GM03348 (cell line): ENCODE measurements at places on chromosomes 16 and 17.

DNA sequence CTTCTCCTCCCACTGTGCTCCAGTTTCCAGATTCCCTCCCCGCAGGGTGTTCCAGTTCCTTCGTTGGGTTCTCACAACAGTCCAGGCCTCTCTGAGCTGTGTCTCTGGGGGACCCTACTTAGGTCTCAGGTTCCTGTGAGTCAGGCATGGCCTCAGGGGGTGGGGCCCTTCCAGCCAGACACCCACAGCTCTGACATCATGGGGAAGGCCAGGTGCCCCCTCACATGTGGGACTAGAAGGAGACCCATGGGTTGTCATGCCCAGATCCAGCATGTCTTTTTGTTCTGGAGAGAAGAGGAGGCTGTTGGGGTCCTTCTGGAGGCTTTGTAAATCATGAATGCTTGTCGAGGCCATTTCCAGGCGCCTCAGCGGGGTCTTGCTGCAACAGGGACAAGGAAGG, 32.0 kb upstream of the NDRG4 start:
- DNase-seq, result no peak

DNA sequence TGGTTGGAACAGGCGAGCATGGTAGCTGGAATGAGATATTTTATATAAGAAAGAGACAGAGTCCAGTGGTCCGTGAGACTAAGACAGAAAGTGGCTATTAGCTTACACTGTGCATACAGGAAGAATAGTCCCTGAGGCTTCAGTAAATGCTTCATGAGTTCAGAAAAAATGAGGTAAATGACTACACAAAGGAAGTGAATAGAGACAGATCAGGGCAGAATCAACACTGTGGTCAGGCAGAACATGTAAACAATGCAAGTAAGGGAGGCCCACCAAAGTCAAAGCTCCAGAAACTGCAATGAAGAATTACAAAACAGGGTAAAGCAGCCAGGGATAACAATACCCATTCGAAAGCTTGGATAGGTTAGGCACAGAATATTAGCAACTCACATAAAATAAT, 4.8 kb downstream of the ABCA10 start:
- peak; percentile 8 for DNase-seq

DNA sequence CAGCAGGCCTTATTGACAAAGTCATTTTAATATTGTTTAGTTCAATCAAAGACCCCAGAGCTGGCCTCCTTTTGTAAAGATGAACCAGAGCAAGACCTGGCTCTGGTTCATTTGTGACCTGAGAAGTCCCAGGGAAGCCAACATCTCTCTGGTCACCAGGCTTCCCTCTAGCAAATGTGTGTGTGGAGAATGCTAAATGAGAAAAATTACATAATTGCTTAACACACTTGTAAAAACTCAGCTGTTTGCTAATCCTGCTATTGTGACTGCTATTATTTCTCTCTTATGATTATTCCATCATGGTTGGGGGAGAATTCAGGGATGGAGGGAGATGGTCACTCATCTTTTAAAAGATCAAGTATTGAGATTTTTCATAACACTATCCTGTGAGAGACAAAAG, 94.3 kb upstream of the CLEC3A start:
- no peak for DNase-seq

- no peak for DNase-seq
Observed at GRCh38 chr17:63937920-63938319, 5.8 kb upstream of the CD79B start.

DNA sequence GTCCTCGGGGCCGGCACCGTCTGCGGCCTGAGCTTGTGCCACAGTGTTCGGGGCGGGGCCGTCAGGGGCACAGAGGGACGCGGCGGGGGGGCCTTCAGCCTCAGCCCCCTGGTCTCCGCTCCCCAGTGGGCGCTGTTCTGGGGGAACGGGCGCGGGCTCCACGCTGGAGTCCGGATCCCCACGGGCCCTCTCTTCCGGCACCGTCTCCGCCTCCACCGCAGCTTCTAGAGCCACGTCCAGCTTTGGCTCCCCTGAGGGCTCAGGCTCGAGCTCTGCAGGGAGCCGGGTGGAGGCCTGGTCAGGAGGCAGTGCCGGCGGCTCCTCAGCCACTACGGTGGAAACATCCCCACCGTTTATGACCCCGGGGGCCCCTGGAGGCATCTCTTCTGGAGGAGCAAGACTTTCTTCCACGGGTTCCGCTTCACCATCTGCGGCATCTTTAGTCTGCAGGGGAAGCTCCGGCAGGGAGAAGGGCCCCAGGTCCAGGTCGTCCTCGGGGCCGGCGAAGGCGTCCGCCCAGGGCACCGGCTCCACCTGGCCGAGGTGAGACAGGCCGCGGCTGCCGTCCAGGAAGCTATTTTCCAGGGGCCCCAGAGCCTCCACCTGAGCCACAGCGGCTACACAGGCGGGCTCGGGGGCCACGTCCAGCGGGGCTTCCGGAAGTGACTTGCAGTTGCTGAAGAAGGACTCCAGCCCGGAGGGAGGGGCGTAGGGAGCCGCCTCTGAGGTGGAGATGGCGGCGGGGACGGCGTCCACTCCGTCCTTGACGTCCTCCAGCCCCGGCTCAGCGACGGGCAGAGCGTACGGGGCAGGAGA, 62.4 kb downstream of the ZNF778 start:
- DNase-seq, result no peak

DNA sequence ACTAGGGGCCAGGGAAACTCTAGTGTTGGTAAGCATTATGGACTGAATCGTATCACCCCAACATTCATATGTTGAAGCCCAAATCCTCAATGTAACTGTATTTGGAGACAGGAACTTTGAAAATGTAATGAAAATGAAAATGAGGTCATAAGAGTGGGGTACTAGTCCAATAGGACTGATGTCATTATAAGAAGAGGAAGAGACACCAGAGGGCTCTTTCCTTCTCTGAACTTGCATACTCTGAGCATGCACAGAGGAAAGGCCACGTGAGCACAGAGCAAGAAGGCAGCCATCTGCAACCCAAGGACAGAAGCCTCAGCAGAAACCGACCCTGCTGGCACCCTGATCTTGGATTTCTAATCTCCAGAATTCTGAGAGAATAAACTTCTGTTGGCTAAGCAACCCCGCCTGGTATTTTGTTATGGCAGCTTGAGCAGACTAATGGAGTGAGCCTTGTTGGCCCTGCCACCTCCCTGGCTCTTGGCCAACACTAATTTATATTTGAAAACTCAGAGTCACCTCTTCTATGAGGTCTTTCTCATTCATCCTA, 273.4 kb downstream of the NTN1 start:
- DNase-seq, result no peak

DNA sequence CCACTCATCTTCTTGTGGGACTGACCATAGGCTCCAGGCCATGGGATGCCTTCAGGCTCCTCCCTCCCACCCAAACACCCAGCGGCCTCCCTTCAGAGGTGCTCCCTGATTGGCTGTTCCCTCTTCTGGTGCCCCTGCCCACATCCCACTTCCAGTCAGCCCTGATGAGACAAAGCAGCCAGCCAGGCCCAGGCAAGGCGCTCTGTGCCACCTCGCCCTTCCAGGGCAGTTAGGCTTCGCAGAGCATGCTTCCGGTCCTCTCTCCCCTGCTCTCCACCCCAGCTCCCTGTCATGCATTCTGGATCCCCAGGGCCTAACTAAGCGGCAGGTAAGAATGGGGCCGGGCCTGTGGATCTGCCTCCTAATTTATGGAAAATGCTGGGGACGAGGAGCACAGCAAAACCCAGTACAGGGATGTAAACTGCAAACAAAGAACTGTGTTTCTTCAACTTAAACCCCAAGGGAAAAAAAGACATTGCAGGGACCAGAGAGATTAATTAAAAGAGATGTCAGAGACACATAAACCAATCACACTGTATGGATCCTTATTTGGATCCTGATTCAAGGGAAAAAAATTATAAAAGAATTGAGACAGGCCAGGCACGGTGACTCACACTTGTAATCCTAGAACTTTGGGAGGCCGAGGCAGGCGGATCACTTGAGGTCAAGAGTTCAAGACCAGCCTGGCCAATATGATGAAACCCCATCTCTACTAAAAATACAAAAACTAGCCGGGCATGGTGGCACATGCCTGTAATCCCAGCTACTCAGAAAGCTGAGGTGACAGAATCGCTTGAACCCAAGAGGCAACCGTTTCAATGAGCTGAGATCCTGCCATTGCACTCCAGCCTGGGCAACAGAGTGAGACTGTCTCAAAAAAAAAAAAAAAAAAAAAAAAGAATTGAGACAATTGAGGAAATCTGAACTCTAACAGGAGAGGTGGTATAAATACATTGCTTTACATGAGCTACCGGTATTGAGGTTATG, 26.0 kb downstream of the ZDHHC7 start:
- peak; percentile 83 for DNase-seq

GRCh38 chr16:54577651-54578128, 291.1 kb upstream of the IRX3 start:
- DNase-seq, result no peak

- DNase-seq, result peak; percentile 82
Observed at GRCh38 chr17:39928858-39929645, 1.5 kb downstream of the LRRC3C start.

DNA sequence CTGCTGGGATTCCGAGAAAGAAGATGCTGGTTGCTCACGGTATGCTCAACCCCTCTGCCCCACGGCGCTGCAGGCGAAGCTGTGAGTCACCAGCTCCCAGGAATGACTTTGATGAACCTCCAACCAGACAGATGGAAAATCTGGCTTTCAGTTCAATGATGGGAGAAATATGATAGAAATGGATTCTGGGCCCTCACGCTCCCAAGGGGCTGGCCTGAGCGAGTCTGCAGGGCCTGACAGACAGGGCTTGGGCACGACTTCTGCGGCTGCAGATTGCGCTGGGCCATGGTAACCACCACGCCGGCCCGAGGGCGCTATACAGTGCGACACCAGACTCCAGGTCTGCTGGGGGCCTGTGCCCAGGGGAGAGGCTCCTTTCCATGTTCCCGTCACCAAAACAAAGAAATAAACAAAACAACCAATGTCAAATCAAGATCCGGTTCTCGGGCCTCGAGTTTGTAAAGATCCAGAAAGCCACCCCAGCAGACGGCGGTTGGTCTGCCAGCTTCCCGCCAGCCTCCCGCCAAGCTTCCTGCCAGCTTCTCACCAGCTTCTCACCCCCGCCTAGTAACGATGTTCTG, 11.1 kb upstream of the ABR start:
- DNase-seq, result peak; percentile 89

GRCh38 chr16:66189951-66190350, 176.5 kb upstream of the CDH5 start:
- peak; percentile 75 for DNase-seq

GRCh38 chr16:3589001-3589400, 11.8 kb upstream of the NLRC3 start:
- DNase-seq, result no peak
